ENCODE measurements at places on chromosomes 2 and 18. TPM values are rescaled to one million over a fixed set of nuclear protein-coding genes. Genes with fewer than 3 reads are reported as not detected.
A peak's percentile ranks its signal among the peaks of the same experiment; 100 is the strongest.

CD28 gene
- 0.20 TPM for total RNA-seq

DNA sequence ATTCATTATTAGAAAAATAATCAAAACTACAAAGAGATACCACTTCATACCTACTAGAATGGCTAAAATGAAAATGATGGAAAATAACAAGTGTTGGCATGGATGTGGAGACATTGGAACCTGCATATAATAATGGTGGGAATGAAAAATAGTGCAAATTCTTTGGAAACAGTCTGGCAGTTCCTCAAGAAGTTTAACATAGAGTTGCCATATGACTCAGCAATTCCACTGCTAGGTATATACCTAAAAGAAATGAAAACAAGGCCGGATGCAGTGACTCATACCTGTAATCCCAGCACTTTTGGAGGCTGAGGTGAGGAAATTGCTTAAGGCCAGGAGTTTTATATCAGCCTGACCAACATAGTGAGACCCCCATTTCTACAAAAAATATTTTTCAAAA is 41.6 kb upstream of the ACYP2 start:
- peak; percentile 57 for DNase-seq

GRCh38 chr2:201407265-201407664 is 44.0 kb downstream of the TRAK2 start:
- no peak for DNase-seq

DNA sequence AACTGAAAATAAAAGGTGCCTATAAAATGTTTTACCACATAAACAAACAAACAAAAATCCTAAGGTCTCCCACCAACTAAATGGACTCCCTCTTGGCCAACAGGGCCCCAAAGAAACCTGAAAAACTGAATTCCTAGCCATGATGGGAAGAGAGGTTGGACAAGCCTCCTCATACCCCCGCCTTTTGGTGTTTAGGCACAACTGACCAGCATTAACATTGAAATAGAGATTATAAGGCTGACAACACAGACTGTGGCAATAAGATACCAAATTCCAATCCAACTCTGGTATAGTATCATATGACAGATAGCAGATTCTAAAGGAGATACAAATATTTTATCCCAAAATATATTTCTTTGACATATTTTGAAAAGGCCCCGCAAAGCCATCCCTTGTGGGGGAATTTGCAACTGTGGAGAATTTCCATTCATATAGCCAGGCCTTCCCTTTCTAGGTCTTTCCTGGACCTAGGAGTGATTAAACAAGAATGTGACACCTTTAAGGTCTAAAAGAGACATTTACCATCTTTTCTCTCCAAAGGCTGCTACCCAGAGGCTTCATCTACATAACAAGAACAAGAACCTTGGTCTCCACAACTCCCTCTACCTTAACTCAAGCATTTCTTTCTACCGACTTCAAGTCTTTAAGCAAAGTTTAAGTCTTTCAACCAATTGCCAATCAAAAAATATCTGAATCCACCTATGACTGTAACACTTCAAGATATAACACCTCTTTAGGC is 80.0 kb downstream of the CHN1 start:
- DNase-seq = no peak
